ENCODE measurements at places on chromosomes 7 and 10.

DNA sequence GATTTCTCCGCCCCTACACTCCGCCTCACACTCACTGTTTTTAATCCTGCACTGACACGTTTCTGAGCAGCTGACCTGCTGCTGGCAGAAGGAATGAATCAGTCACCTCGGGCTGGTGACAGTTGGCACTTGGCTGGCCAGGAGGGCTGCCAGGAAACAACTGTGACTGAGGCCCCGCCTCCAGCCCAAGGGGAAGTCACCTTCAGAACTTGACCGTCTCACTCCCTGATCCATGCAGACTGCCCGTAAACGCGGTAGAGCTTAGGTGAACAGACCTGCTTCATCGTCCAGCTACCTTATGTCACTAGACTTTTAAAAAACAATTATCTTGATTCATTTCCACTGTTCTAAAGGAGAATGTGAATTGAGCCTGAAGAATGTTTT is 107.5 kb downstream of the DOCK1 start:
- peak; percentile 20 for DNase-seq

- no peak for DNase-seq
Observed at GRCh38 chr7:146004805-146005204, 111.8 kb upstream of the CNTNAP2 start.

DNA sequence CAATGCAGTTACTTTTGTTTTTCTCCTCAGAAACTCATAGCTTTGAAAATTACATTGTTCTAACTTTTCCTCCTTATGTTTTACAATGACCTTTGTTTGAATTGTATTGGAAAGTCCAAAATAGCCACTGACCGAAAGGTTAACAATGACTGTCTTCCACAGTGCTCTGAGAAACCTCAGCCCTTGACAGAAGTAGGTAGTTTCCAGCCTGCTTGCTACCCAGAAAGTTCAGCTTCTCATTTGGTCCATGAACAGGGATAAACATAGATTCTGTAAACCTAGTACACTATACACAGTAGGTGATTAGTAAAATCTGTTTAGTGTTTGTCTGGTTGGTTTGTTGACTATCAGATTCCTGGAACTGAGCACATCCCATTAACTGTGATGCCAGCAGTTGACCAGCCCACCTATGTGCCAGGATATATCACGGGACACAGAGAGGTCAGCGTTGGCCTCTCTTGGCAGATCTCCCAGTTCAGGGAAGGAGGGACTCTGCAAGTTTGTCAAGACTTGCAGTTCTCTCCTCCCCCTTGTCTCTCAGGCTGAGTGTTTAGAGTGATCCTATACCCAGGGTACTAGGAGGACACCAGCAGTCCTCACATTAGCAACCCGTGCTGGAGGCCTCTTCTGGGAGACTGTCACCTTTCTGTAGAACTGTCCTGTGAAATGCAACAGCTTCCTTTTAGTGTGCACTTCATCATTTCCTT is 297.6 kb downstream of the ARHGAP12 start:
- no peak for DNase-seq

GRCh38 chr7:107078517-107078966 is 34.0 kb downstream of the PRKAR2B start:
- DNase-seq: peak; percentile 58

DNA sequence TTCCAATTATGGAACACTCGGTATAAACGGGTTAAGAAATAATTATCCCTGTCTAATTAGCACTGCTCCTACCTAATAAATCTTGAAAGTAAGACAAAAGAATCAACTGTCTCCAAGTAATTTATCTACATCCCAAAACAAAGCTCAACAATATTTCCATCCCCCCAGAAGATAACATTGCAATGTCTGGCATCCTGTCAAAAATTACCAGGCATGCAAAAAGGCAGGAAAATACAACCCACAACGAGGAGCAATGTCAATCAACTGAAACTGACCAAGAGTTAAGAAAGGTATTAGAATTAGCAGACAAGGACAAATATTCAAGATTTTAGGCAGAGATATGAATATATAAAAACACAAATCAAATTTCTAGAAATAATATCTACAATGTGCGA is 84.5 kb upstream of the SVIL start:
- DNase-seq: no peak

DNA sequence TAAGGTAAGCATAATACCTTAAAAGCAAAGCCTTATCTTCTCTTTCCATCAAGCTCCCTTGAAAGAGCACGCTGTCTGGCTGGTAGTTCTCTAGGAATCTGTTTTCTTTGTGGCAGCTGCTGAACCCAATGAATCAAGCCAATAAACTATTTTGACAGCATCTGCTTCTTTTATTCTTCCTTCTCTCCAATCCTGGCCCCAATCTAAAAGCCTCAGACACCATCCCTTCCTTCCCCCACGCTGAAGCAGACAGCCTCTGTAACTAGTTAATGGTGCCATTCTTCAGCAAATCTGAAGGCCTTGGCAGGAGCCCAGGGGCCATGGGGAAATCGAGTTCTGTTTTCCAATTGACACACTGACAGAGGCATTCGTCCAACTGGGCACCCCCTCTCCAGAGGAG is 186.6 kb upstream of the LYZL1 start:
- peak; percentile 41 for DNase-seq

- no peak for DNase-seq
Observed at GRCh38 chr10:86855513-86855912, 99.1 kb downstream of the BMPR1A start.

DNA sequence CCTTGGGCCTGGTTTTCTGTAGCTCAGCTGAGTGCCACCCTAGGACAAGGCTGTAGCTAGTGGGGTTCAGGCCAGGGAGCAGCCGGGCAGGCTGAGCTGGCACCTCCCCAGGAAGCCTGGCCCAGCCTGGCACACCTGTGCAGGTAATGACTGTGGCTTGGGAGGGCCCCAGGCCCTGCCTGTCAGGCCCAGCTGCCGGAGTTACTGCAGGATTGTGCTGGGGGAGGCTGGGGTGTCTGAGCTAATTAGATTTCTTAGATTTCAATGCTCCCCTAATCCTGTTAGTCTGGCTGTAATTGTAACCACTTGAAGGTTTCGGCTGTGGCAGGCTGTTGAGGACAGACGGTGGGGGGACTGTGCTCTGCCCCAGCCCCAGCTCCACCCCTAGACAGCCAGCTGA is 6.0 kb downstream of the ZMIZ1 start:
- no peak for DNase-seq

DNA sequence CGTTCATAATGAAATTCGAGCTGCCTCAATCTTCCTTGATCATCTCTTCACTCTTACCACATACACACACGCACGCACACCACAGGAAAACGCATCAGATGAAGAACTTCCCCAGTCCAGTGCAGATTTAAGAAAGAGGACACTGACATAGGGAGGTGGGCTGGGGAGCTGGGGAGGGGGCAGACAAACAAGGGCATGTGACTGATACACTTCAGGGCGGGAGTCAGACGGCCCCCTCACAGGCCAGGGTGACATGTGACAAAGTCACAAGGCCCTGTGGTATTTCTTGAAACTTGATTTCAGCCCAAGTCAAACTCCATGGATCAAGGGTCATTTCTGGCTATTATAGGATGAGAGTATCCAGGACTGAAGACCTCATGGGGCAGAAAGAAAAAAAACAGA is 82.6 kb downstream of the KCNMA1 start:
- DNase-seq: no peak

DNA sequence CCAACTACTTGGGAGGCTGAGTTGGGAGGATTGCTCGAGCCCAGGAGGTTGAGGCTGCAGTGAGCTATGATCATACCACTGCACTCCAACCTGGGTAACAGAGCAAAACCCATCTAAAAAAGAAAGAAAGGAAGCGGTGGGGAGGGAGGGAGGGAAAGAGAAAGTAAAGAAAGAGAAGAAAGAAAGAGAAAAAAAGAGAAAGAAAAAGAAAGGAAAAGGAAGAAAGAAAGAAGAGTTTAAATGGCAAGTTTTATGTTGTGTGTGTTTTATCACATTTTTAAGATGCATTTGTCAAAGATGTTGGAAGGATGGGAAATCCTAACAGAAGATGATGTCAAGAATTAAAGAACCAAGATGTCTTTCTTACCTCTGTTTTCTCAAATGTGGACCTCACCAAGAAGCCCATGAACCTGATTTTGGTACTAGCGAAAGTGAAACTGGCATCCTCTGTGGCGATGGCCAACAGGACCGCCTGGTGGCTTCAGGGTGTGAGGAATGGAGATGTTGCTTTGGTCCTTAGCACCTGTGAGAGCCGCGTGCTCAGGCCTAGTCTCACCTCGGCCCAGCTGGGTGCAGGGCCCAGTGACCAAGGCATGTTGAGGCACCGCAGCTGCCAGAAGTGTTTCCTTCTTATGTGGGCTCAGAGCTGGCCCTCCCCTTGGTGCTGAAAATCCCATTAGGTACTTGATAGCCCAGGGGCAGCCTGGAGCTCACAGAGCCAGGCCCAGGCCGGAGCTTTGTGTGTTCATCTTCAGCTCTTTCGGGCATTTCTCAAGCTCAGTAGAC is 9.8 kb downstream of the UCMA start:
- no peak for DNase-seq

DNA sequence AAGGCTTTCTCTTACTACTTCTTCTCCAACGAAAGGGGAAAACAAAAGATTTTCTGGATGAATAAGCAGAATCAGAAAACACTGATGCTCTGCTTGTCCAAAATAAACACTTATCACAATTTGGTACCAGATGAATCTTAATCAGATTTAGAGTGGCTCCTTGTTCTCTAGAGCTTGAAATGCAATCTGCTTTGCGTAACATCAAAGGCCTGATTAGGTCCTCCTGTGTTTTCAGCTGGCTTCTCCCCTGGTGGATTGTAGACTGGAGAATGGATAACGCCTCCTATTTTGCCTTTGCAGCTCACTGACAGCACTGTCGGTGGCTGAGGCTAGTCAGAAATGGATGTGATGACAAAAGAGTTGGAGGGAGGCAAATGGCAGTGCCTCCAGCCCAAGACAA is 91.2 kb downstream of the FAM13C start:
- DNase-seq: no peak

- peak; percentile 72 for DNase-seq
Observed at GRCh38 chr7:66413379-66414114, 208.4 kb downstream of the TPST1 start.

GRCh38 chr7:75575488-75576121 is 83.5 kb downstream of the SPDYE5 start:
- no peak for DNase-seq

GRCh38 chr10:133247681-133248333 is 10.2 kb downstream of the VENTX start:
- DNase-seq: no peak

DNA sequence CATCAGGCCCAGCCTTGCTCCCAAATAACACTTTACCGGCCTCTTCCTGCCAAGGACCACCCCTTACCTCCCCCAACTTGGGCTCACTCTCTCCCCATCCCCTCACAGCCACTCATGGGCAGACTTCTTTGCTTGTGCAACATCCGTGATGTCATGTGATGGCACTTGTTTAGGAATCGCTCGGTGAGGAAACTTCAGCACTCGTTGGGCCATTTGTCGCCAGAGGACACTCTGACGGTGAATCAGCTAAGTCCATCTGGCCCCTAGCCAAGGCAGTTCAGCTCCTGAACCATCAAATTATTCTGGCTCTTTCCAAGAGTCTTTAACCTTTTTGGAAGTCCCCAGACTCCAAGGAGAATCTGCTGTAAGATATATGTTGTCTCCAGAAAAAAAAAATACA is 19.2 kb downstream of the BTBD16 start:
- DNase-seq: no peak

GRCh38 chr7:20233362-20233761 is 16.2 kb upstream of the MACC1 start:
- no peak for DNase-seq

- DNase-seq: no peak
Observed at GRCh38 chr10:132206806-132207535, 20.2 kb downstream of the DPYSL4 start.

DNA sequence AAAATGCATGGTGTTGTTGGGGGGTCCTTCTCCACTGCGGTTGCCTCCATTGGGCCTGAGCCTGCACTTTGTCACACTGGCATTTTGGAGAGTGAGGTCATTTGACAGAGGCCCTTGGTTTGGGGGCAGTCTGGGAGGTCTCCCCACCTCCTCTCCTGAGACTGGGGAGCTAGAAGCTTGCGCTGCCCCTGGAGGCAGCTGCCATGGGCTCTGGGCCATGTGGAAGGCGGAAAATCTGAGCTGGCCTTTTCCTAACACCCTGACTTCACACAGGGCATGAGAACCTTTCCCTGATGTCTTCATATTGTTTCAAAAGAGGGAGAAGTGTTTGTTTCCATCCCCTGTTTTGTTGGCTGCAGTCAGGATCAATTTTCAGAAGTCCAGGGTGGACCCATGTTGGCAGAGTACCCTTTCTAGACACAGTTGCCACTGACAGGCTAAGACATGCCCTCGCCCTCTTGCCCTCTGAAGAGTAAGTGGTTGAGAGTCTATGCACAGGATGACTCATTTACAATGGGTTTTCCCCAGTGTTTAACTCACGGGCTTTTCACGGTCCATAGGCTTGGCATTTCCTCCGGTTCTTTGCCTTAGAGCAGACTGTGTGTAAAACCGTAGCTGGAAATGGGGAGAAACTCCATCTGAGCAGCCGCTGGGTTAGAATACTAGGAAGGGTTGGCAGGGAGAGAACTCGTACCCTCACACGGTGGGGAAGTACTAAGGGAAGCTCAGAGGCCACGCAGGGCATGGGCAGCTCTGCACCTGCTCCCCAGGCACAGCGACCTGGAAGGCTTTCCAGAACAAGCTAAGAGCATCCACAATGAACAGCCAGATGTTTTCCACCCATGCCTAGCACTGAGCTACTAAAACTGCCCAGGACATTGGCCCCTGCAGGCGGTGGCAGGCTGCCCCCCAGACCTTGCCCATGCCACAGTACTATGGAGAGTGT is 655.0 kb downstream of the SDK1 start:
- DNase-seq: peak; percentile 63

- peak; percentile 64 for DNase-seq
Observed at GRCh38 chr10:66925896-66926715, at the start of gene LRRTM3. TSS of gene LRRTM3 (plus strand) at chr10:66926036.

GRCh38 chr10:47294057-47294456 is 5.9 kb upstream of the GDF10 start:
- no peak for DNase-seq

DNA sequence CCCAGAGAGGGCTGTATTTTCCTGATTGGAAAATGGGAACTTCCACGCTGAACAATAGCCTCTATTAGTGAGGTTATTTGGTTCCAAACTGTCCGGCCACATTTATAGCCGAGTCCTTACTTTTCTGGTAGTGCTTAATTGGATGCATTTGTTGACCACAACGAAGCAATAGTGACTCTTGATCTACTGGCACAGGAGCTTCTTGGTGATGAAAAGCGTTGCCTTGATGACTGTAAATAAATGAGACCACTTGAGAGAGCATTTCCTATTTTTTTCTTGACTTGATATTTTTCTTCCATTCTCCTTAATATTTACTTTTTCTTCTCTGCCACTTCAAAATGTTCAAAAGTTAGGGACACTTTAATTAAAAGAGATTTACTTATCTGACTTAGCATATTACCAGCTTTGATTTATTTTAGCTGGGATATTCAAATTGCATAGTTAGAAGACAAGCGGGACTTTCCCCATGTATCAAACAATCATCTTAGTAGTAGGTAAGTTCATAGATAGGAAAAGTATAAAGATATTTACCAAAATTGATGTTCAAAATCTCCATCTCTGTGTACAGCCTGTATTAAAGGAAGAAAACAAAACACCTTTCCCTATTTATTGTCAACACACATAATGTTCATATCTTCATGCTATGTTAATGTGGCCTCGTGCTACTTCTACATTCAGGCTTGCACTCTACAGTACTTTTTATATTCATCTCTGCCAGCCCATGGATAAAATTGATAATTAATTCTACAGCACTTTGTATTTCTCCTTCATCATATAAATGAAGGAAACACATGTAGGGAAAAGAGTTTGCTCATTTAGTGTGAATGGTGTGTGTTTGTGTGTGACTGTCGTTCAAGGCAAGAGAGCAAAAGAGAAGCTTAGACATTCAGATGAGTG is 5.1 kb upstream of the SP8 start:
- no peak for DNase-seq

GRCh38 chr10:63760034-63760707 is 239.0 kb downstream of the REEP3 start:
- DNase-seq: no peak
